Left renal pelvis (tissue), 4 donors: ENCODE measurements at places on chromosomes 16 and 17.
A peak's percentile ranks its signal among the peaks of the same experiment; 100 is the strongest.

DNA sequence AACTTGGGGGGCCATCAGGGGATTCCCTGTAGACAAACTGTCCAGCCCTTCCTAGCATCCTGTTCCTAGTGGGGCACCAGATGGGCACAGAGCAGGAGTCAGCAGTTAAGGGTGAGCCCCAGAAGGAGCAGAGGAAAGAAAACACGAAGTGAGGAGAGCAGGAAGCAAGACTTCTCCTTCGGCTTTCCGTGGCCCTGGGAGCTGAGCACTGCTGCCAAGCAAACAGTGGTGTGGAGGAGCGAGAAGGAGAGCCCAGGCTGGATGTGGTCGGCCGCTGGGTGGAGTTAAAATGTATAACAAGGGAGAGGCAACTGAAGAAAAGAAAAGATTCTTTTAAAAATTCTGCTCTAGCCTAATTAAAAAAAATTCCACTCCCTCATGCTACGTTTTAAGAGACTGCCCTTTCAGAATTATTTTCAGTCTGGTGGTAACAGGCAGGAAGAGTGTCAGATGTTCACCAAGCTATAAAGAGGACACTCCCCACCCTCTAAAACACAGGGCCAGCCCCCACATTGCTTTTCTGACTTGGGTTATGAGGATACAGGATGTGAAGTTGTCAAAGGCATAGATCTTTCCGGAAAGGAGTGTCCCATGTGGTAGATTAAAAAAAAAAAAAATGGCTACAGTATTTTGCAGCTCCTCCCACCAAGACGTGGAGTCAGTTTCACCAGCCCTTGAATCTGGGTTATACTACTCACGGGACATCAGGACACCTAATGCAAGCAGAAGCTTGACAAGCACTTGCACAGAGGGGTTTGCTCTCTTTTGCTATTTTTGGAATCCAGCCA is 74.9 kb upstream of the ZFHX3 start:
- DNase-seq, result no peak

DNA sequence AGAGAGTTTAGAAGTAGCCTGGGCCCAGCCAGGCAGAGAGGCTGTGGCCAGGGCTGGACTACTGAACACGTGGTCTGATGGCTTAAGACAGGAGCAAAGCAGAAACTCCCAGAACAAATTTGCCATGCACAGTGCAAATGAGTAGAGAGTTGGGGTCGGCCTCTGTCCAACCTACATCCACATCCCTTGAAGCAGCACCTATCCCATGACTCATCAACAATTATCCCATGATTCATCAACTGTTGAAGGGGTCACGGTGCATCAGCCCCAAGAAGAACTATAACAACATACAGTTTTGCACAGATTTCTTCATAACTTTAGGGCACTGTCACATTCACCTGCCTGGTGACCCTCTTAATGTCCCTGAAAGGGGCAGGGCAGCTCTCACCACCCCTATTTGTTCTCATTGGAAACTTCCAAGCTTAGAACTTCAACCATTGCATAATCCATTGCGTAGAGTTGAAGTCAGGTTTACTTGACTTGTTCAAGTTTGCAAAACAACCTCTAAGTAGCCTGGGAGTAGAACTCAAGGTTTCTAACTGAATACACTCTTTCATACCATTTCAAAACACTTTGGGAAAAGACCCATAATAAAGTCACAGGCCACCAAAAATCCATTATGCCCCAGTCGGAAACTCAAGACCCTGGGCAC is 235.2 kb upstream of the CDH5 start:
- no peak for DNase-seq

GRCh38 chr16:30949650-30950515 is 1.0 kb downstream of the ORAI3 start:
- DNase-seq, result no peak

DNA sequence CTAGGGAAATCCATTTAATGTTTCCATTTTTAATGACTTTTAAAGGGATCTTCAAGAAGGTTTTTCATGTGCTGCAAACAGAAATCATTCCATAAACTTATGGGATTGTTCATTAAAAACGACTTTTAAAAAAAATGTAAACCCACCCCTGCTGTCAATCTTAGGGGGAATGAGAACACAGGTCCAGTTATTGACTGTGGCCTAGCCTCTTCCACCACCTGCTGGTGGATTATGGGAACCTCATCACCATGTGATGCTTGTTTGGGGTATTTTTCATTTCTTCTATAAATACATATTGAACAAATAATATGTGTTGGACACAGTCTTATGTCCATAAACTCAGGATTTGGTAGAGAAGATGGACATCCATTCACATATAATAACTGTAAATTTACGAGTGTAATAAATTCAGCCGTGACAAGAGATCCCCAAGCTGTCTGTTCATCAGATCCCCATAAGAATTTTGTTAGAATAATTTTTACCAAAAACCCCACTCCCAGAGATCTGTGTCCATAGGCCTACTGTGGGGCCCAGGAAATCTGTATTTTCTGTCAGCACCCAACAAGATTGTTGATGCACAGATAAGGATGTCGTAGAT is 42.0 kb upstream of the TMC5 start:
- DNase-seq, result peak; percentile 8

DNA sequence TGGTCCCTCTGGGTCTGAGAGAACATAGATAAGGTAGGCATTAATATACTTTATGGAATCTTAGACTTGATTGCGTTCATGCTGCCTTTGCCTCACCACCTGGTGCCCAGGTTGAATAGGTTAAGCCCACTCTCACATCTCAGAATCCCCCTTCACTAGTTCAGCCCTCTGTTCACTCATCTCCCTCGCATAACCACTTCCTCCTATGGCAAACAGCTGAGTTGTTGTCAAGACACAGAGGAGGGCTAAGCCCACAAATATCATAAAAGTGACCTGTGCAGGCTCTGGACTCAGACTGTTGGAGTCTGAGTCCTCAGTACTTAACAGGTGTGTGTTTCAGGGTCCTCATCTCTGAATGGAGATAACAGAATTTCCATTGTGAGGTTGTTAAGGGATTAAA is 55.7 kb downstream of the GOSR1 start:
- DNase-seq, result no peak

- no peak for DNase-seq
Measured at GRCh38 chr16:86857807-86858206, 279.5 kb downstream of the FOXL1 start.

GRCh38 chr17:74920306-74920620 is 2.8 kb downstream of the USH1G start:
- no peak for DNase-seq

GRCh38 chr16:80500961-80501525 is 39.8 kb upstream of the DYNLRB2 start:
- DNase-seq, result no peak

- no peak for DNase-seq
Measured at GRCh38 chr17:81339534-81340296, 44.6 kb upstream of the SLC38A10 start.

GRCh38 chr16:74874123-74874522 is 99.5 kb upstream of the FA2H start:
- DNase-seq, result no peak

DNA sequence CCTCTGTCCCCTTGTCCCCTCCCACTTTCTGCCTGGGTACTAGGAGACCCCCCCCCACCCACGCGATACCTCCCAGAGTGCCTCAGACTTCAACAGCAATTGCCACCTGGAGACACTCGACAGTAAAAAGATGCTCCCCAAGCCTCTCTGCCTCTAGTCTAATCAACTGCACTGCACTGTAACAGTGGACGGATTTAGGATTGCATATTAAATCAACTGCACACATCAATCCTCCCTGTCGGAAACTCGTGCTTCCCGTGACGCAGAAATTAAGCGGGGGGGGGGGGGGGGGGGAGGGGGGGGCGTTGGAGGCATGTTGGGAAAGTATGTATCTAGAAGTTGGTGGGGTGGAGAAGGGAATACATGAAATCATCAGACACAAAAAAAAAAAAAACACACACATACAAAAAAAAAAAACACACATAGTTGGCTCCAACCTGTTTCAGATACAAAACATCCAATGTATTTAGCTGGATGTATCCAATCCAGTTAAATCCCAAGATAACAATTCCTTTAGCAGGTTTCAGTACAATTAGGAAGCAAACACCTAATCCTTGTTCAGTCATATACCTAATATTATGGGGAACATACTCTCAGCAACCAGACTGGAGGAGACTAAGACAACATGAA is 29.7 kb downstream of the FAM222B start:
- DNase-seq, result no peak

DNA sequence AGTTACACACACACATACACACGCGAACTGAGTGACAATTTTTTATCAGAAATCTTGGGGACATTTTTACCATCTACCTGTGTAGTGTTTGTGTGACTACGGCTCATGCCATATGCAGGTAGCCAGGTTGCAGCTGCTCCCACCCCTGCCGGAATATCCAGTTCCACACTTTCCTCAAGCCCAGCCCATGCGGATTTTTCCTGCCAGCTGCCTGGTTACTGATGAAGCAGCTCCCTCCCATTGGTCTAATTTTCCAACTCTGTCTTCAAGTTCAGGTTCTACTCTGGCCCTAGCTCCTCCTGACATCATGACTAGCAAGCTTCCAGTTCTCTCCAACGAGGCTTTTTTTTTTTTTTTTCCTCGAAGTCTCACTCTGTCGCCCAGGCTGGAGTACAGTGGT is 4.8 kb downstream of the GSG1L2 start:
- DNase-seq, result peak; percentile 59

DNA sequence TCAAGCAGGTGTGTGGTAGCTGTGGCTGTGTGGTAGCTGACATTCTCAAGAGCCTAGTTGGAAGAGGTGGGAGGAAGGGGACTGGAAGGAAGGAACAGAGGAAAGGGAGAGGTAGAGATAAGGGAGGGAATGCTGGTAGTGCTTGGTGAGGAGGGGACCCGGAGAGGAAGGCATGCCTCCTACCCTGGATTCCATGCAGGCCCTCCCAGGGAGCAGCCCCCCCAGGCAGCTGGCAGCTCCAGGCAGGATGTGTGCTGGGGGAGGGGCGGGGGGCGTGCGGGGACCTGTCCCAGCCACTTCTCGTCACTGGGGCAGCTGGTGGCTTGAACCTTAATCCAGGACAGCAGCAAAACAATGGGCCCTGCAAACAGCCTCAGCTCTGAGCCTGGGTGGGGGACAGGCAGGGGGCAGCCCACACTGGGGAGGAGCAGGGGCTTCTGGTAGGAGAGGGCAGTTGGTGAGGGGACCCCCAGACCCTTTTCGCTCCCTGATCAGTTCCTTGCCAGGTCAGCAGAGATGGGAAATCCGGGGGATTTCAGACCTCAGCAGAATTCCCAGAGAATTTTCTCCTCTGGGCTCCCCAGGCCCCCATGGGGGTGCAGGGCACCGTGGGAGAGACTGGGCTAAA is 27.1 kb downstream of the ARHGAP23 start:
- no peak for DNase-seq

DNA sequence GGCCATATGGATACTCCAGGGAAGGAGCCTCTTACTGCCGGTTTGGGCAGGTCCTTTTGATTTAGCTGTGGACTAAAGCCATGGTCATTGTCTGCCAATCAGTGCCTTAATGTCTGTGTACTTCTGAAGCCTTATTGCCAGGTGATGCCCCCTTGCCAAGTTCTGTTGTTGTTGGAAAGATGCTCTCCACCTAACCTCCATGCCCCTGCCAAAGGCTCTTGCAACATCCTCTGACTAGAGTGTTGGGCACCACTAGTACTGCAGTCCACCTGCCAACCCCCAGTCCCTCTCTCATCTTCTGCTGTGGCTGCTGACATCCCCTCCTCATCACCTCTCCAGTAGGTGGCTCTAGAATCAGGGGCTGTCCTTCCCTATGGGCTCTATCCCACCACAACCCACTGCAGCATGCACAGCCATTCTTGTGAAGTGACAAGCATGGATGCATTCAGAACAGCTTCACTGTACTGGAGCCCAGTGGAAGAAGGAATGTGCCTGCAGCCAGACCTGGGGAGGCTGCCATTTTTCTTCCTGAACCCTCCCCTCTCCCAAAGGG is 375.3 kb upstream of the CDH5 start:
- no peak for DNase-seq

- no peak for DNase-seq
Measured at GRCh38 chr16:24896439-24896838, 50.7 kb downstream of the SLC5A11 start.

GRCh38 chr17:64531955-64532371 is 25.2 kb downstream of the CEP95 start:
- no peak for DNase-seq

DNA sequence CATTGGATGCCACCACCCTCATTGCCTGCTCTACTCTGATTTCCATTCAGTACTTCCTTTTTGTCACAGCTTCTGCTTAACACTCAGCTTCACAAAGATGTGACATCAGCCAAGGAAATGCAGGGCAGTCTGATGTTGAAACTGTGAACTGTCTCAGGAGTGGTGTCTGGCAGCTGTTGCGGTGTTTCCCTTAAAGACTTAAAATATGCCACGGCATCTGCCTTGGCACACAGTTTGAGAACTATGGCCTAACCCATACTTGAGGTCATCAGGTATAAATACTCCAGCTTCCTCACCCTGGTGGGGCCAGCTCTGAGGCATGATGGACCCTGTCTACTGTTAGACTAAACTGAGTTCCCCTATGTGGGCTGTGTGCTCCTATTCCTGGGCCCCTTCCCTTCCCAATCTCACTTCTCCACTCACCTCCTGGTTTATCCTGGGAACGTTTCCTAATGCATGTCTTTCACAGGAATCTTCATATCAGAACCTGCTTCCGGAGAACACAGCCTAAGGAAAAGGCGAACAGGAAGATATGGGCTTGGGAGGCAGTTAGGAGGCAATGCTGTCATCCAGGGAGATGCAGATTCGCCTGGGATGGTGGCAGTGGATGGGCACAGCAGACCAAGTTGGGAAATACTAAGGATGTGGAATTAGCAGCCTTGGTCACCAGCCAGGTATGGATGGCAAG is 96.5 kb downstream of the WSCD1 start:
- DNase-seq, result no peak

DNA sequence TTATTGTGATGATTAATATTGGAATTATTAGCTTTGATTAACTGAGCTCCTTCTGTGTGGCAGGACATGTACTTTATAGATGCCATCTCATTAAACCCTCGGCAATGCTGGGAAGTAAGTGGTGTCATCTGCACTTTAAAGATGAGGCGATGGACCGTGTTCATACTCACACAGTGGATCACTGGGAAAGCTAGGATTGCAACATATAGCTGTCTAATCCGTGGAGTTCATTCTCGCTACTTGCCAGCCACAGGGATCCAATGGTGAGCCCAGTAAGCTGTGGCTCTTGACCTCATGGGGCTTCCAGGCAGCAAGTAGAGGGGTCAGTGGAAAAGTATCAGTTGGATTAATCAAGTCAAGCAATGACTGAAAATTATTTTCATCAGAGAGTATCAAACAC is 587.9 kb downstream of the CDH13 start:
- DNase-seq, result no peak

DNA sequence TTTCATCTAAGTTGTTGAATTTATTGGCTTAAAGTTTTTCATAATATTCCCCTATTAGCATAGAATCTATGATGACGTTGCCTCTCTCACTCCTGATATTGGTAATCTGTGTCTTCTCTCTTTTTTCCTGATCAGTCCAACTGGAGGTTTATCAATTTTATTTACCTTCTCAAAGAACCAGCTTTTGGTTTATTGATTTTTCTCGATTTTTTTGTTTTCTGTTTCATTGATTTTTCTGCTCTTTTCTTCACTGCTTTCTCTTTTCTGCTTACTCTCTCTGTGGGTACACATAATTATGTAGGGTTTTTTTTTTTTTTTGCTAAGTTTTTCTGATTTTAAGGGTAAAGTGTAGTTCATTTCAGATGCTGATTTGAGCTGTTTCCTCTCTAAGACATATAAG is 29.7 kb downstream of the MRTFB start:
- DNase-seq, result no peak

- no peak for DNase-seq
Measured at GRCh38 chr17:78745407-78746088, 36.5 kb downstream of the CYTH1 start.
